Karpas-422 (cell line): ENCODE measurements at places on chromosomes 2 and 18. TPM values are rescaled to one million over a fixed set of nuclear protein-coding genes. Genes with fewer than 3 reads are reported as not detected.

- H3K27me3 ChIP-seq, result no peaks in the 10 kb centered on the region
- DNase-seq, result peak; percentile 68
- no peaks in the 10 kb centered on the region for H3K36me3 ChIP-seq
- no peaks in the 10 kb centered on the region for H3K4me1 ChIP-seq
- H3K4me3 ChIP-seq, result no peak overlapping the region
Observed at GRCh38 chr18:43587538-43588153, 310.4 kb upstream of the SYT4 start.

CPO gene
- not detected in 2 replicates for total RNA-seq

- no peaks in the 10 kb centered on the region for H3K36me3 ChIP-seq
- no peak overlapping the region for H3K27ac ChIP-seq
- peak; percentile 33 for DNase-seq
- H3K4me1 ChIP-seq, result no peaks in the 10 kb centered on the region
Observed at GRCh38 chr2:143645921-143646645, 516.9 kb downstream of the ARHGAP15 start.

IGFBP5 gene
- total RNA-seq, result not detected in 2 replicates

GRCh38 chr18:78693429-78693828 is 286.2 kb upstream of the SALL3 start:
- H3K4me1 ChIP-seq, result no peaks in the 10 kb centered on the region
- H3K36me3 ChIP-seq, result no peaks in the 10 kb centered on the region
- no peaks in the 10 kb centered on the region for H3K27me3 ChIP-seq

DNA sequence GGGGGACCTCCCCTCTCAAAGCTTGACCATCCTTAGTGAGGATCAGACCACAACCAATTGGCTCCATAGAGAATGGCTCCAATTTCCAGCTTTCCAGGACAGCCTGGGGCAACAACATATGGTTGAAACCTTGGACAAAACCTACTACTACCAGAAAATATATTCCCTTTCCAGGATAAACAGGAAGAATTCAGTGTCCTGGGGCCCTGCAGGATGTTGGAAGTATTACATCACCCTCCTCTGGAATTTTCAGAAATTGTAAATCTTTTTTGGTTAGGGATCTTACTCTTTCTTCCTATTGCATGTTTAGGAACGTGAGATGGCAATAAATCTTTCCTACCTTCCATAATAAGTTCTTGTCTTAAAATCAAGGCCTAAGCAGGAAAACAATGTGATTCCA is 158.9 kb upstream of the MEIS1 start:
- no peak overlapping the region for H3K27ac ChIP-seq
- H3K36me3 ChIP-seq, result no peaks in the 10 kb centered on the region
- no peak overlapping the region for H3K4me3 ChIP-seq
- no peak for DNase-seq
- H3K4me1 ChIP-seq, result no peaks in the 10 kb centered on the region

DNA sequence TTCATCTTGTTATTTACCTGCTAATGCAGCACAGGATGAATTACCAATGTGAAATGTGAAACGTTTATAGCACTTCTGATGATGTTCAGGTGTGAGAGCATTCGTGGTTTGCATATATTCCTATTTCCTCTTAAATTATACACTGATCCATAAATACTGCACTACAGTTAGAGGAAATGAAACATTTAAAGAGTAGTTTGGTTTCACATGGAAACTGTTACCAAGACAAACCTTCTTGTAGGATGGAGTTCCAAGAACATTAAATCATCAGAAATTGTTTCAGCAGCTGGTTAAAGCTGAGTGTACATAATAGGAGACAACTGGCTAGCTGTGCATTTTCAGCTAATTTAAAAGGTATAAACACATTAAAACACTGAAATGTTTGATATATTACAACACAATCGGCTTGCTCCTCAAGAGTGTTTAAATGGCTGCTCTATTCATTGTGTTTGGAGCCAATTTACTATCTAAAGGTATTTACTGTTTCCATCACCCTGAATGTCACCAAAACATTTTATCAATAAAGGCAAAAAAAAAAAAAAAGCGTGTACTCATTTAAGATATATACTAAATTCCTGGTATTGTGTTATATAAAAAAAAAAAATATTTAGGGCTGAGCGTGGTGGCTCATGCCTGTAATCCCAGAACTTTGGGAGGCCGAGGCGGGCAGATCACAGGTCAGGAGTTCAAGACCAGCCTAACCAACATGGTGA is 100.6 kb downstream of the DYM start:
- H3K4me3 ChIP-seq, result no peak overlapping the region
- peaks cover 11% of the 10 kb centered on the region for H3K4me1 ChIP-seq
- H3K27ac ChIP-seq, result peak overlapping the region; percentile 29; the same call in 1 of the 2 replicates
- H3K27me3 ChIP-seq, result no peaks in the 10 kb centered on the region

GRCh38 chr2:2586931-2587330 is 255.9 kb upstream of the MYT1L start:
- no peaks in the 10 kb centered on the region for H3K4me1 ChIP-seq
- H3K27ac ChIP-seq, result no peak overlapping the region
- no peaks in the 10 kb centered on the region for H3K36me3 ChIP-seq
- no peak for DNase-seq

PLGLB1 gene
- 4.1 and 12.2 TPM in 2 replicates for total RNA-seq

GRCh38 chr2:69943000-69943842 is 18.2 kb downstream of the ASPRV1 start:
- DNase-seq, result no peak
- H3K4me3 ChIP-seq, result no peak overlapping the region
- no peak overlapping the region for H3K27ac ChIP-seq
- peaks cover 38% of the 10 kb centered on the region; the same call in 1 of the 2 replicates for H3K36me3 ChIP-seq

DNA sequence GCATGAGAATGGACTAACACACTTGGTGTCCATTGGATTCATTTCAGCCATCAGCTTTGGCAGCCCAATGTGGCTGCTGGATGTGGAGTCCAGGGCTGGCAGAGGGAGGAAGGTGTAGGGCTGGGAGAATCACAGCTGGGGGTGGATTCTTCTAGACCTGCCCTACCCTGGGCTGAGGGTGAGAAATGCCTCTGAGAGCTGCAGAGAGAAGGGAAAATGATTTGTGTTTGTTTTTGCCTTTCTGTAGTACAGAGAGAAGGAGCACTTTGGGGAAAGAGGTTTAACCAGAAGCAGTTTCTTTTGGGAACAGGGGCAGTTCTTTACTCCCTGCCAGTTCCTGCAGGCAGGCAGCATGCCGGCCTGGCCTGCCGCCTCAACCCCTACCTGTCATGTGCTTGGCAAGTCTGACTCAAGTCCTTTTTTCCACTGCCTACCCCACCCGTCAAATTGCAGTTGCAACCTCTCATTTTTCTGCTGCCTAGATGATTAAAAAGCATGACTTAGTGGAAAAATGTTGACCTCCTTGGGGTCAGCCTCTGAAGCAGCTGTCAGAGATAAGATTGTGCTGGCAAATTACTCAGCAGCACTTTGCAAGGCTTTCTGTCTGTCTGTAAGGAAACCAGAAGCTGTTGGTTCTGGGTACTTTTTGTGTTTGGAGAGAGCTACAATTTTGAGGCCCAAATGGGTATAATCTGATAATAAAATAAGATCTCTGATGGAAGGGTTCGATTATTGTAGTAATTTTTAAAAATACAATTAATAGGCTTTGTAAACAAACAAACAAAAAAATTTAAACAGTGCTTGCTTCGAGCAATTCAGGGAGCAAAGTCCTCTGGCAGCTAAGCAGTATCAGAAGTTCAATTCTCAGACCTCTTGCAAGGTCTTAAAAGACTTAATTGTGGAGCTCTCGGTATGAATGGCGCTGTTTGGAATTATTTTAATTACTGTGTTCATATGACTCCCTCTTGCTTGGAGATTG is 21.7 kb downstream of the LBH start:
- H3K36me3 ChIP-seq, result no peaks in the 10 kb centered on the region
- H3K4me3 ChIP-seq, result no peak overlapping the region
- no peaks in the 10 kb centered on the region for H3K27me3 ChIP-seq
- DNase-seq, result no peak

DNA sequence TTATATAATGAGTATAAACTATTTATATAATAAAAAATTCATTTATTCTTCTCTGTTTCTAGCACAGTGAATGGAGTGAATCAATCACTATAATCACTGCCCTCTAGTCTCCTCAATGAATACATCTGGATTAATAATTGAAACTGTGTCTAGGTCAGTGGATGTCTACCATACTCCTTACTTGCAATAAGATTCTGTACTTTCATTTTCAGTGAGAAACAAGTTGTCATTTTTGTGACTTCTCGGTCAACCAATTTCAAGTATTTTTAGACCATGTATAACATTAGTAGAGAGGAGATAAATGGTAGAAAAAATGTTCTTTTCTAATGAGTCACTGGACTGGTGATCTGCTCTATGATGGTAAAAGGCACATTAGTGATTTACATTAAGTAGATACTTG is 799.6 kb upstream of the CHAC2 start:
- no peaks in the 10 kb centered on the region for H3K27me3 ChIP-seq
- no peak for DNase-seq
